ENCODE measurements at places on chromosomes 1 and 21.

- no peak for DNase-seq
Observed at GRCh38 chr1:86470859-86471258, 2.1 kb downstream of the CLCA1 start.

- DNase-seq: no peak
Observed at GRCh38 chr1:223702735-223703667, 9.3 kb upstream of the CAPN2 start.

GRCh38 chr1:54461731-54462596, 55.8 kb upstream of the SSBP3 start:
- DNase-seq: no peak

- no peak for DNase-seq
Observed at GRCh38 chr1:3065797-3066196, 3.2 kb upstream of the PRDM16 start.

DNA sequence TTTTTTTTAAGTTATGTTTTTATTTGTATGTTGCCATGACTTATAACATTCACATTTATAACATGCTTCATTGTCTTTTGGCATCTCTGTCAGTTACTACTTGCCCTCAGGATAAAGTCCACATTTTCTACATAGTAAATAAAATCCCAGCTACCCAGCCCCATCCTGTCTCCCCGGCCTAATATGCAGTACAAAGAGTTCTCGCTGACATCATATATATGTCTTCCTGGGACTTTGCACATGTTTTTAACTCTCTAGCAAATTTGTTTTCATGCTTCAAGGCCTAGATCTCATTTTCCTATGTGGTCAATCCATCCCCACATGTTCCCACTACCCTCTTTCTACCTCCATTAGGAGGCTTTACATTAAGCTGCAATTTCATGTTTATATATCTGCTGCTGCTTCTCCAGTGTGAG, 33.0 kb upstream of the IVNS1ABP start:
- no peak for DNase-seq

GRCh38 chr1:83932281-83932680, 66.7 kb downstream of the TTLL7 start:
- DNase-seq: no peak

GRCh38 chr21:38830671-38831525, 25.2 kb downstream of the ETS2 start:
- no peak for DNase-seq

DNA sequence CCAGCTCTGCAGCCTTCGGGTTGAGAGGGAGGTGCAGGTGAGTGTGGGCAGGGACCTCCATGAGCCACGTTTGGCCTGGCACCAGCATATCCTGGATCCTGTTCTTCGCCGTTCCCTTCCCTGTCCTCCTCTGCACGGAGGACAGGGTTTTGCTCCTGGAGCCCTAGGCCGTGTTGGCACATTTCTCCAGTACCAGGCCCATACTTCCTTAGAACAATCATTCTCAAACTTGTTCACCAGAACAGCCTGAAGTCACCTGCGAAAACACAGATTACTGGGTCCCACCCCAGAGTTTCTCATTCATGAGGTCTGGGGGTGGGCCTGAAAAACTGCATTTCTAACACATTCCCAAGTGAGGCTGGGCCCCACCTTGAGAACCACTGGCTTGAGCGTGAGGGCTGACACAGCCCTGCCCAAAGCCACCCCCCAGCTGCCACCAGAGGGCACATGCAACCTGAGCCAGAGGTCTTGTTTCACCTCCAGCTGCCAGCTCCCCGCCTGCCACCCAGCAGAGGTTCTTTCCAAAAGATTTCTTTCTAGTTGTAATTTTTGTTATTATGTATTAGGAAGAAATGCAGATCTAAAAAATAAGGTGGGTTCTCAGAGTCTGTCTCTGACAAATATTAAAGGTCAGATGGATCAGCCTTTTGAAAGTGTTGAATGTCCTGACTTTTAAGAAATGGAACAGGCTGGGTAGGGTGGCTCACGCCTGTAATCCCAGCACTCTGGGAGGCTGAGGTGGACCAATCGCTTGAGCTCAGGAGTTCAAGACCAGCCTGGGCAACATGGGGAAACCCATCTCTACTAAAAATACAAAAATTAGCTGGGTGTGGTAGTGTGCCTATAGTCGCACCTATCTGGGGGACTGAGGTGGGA, 39.6 kb upstream of the LDLRAP1 start:
- peak; percentile 76 for DNase-seq

- DNase-seq: no peak
Observed at GRCh38 chr1:59743324-59744091, 71.2 kb upstream of the HOOK1 start.

DNA sequence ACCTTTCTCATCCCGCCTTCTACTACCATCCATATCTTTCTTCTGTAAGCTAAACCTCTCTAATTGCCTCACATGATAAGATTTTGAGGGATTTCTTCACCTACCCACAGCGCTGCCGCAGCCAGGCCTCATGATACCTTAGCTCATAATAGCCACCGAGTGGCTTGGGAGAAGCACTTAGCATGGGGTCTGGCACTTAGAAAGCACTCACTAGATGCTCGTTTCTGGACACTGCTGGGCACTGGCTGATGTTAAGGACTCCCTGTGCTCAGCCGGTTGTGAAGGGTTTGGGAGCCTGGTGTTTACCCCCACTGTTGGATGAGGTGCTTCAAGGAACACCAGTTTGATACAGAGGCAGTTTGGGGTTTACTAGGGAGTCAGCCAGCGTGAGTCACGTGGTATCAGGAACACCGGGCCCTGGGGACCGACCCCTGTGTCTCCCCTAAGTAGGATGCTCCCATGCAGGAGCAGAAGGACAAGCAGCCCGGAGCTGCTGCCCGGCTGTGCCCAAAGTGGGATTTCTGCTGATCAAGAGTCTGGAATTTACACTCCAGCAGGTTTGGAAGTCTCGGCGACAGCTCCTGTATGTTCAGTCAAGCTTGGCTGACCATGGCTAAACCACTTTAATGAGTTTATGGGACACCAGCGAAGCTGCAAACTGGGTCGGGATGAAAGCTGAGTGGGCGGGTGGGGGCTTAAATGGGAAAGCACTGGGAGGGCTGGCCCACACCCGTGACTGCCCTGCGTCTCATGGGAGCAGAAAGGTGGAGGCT, 63.3 kb downstream of the GALNT2 start:
- no peak for DNase-seq

DNA sequence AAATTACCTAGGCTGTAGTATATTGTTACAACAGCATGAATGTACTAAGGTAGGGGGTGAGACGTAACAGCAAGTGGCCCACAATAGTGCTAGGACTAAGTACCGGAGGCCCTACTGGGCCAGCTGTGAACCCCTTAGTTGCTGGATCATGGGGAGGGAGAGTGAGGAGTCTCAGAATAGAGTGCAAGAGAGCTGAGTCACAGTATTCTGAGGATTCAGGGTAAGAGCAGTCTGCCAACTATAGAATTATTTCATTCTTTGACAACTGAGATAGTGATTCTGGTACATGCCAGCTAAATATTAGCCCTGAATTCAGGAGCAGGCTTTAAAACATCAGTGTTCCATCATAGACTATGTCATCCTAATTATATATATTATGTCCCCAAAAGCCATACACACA, 218.7 kb downstream of the TM2D1 start:
- no peak for DNase-seq

DNA sequence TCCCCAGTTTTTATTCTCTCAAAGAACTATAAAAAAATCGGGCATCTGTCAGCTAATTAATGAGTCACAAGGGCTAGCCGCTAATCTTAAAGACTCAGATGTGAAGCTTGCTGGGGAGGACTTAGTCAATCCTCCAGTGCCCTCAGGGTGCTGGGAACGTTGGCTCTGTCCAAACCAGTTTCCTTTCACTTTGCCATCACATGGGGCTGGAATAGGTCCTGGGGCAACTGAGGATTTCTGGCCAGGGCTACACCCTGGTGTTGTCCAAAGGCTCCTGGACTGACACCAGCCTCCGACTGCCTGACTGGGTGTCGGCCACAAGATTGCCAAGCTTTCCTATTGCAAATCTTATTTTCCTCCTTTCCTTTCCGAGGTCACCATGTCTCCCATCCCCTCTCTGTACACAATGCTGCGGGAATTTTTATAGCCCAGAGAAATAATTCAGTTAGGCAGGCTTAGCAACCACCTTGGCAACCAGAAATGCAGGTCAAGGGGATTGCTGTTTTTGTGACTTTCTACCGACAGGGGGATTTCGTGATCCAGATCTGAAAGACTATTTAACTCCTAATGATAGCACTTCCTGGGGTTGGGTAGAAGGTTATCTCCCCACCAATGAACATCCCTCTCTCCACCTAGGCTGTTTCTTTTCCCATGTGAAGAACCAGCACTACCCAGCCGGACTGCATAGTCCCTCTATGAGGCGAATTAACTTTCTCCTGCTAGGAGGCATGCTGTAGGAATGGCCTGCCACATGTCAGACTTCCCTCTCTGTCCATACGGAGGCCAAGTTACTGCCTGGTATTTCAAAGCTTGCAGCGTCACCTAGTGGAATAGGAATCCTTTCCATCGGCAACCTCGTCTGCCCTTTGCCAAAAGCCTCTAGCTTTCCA, 29.9 kb upstream of the CTBS start:
- DNase-seq: no peak

- no peak for DNase-seq
Observed at GRCh38 chr1:53189061-53189460, 7.6 kb upstream of the CPT2 start.

DNA sequence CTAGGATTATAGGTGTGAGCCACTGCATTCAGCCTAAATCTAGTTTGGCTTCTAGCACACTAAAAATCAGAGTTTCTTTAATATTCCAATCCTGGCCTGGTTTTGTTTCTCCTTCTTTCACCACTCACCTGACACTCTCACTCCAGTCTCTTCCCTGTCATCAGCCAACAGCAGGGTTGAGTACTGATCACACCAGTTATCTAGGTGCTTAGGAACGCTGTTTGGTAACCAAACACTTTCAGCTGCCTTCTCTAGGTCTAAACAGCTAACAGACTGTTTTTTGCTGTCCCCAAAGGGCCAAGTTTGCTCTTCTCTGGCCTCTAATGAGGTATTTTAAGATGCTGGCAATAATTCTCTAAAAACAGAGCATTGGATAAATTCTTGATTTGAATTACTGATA, 17.7 kb upstream of the FRRS1 start:
- DNase-seq: no peak

GRCh38 chr1:208351838-208352237, 107.7 kb upstream of the PLXNA2 start:
- no peak for DNase-seq

DNA sequence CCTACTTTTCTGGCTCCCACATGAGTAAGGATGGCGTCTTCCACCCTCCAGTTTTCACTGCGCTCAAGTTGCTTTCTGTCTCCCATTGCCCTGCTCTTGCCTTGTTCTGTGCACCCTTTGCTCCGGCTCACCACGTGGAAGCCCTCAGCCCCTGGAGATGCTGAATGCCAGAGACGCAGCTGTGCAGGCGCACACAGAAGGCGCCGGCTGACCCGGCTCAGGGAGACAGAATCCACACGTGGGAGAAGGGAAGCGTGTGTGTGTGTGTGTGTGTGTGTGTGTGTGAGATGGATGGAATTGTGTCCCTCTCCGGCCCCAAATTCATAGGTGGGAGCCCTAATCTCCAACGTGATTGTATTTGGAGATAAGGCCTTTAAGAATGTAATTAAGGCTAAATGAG, 118.2 kb upstream of the ERRFI1 start:
- DNase-seq: no peak

GRCh38 chr1:49854741-49855140, 169.0 kb downstream of the AGBL4 start:
- DNase-seq: no peak

- DNase-seq: no peak
Observed at GRCh38 chr1:202276920-202277319, 64.8 kb downstream of the UBE2T start.

GRCh38 chr1:245687636-245688535, 533.1 kb downstream of the KIF26B start:
- no peak for DNase-seq

GRCh38 chr1:164709126-164709525, 150.1 kb downstream of the PBX1 start:
- DNase-seq: no peak

DNA sequence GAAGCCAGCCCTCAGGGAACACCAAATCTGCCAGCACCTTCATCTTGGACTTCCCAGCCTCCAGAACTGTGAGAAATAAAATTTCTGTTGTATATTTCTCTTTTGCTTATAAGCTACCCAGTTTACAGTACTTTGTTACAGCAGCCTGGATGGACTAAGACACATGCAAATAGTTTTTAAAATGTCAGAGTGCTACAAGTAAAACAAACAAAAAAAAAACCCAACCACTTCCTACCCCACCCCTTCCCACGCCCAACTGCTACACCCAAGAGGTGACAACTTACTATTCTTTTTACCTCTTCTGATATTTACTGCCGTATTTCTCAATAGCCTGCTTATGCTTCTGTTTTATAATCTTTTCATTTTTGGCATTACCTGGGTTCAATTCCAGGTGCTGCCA, 8.6 kb upstream of the SPSB1 start:
- peak; percentile 47 for DNase-seq

DNA sequence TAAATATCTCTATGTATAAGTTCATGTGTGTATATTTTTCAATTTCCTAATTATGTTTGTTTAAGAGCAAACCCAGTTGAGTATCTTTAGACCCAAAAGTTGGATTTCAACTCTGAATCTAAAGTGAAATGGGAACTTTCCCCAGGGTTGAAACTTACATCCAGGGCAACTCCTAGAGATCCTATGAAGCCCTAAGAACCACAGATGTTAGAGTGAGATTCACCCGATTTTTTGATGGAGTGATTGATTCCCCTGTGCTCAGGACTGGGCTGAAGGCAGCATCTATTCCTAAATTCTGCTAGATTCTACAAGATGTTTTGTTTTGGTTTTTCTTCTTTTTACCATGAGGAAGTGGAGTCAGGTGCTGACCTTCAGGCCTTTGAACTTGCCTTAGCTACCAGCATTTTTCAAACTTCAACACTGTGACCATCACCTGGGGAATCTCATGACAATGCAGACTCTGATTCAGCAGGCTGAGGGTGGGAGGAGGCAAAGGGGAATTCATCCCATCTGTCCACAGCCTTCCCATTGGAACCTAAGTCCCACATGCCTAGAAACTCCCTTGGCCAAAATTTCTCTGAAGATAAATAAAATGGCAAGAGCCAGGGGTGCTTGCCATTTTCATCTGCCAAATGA, 145.5 kb downstream of the ETS2 start:
- no peak for DNase-seq

DNA sequence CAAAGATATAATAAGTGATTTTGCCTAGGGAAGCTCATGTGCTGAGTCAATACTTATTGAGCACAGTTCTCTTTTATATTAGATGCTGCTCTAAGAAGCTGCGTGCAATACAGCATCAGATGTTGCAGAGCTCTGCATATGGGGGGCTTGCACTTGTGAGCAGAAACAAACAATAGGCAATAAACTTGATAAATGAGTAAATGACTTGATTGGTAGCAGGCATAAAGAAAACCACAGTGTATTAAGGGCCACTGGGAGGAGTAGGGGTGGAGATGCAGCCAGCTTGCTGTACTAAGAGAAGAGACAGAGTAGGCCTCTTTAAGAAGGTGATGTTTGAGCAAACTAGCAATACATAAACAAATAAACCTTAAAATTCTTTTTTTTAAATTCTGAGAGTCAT, 598.5 kb upstream of the ADAMTS5 start:
- DNase-seq: no peak

All from CD8-positive, alpha-beta T cell (primary cell).